Kidney epithelial cell (primary cell): ENCODE measurements at places on chromosomes 7 and 10. TPM values are rescaled to one million over a fixed set of nuclear protein-coding genes. Genes with fewer than 3 reads are reported as not detected.
A peak's percentile ranks its signal among the peaks of the same experiment; 100 is the strongest.

DNA sequence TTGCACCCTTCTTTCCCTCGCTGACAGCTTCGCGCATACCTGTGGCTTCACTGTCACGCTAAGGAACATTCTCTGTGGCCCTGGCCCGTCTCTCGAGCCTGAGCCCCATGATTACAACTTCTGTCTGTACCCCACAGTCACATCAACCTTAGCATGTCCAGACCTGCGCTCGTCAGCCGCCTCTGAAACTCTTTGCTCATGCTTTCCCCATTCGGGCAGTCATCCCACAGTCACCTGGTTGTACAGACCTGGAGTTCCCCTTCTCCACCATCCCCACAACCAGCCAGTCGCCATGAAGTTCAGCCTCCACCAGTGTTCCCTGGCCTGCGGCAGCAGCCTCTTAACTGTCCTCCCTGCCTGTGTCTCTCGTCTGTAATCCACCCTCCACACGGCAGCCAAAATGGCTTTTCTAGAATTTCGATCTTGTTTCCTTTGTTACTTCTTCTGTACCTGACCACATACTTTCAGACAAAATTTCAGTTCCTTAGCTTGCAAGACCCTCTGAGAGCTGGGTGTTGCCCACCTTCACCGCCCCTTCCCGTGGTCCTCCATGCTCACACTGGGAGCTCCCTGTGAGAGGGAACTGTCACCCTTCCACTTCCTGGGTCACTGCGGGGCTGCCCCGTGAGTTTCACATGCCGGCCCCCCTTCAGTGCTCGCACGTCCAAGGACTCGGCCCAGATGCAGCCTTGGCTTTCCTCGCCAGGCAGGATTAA is 229.2 kb downstream of the CELF2 start:
- no peak for DNase-seq

DNA sequence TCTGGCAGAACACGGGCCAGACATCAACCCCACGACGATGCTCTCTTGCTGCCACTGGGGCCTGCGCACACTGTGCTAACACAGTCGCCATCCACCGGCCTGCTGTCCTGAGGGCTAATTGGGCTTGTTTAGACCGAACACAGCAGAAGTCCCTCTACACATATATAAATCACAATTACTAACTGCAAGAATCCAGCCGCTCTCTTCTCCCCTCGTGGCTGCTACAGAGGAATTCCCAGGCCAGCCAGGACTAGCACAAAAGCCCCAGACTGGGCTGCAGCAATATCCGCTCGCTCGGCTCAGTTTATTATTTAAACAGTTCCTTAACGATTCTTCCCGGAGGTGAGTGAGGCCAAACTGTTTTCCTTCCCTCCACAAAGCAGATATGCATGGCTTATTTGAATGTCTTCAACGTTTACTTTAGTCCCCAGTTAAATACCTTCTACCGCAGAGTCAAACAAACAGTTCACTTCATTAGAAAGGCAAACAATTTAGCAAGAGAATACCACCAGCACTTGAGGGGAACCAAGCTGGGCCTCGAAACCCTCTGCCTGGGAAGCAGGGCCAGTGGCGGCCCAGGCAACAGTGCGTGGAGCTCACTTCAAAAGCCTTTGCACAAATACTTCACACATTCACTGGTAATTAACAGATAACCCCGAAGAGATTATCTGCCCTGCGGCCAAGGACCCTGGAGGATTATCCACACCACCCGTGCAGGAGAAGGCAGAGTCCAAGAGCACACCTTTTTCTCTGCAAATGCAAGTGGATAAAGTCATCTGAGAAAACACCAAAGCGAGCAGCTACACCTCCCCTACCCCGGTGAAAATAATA is 145.3 kb downstream of the GLI3 start:
- DNase-seq: peak; percentile 61

GRCh38 chr10:29616542-29616941 is 18.2 kb downstream of the SVIL start:
- DNase-seq: no peak

DNA sequence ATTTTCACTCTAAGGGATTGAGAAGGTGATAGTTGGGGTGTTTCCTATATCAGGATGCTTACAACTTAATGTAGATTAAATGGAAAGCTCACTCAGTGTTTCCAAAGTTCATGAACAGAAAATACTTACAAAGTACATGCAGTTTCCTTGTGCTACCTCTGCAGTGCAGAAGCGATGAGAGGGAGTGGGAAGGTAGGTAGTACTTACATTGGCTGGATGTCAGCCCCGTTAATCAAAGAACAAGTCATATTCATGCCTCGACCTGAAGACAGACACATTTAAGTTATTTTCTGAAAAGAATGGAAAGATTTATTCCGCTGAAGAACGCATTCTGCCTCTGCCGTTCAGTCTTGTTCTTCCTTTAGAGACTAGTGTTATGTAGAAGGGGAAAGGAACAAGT is 93.1 kb downstream of the ZMYND11 start:
- no peak for DNase-seq

DNA sequence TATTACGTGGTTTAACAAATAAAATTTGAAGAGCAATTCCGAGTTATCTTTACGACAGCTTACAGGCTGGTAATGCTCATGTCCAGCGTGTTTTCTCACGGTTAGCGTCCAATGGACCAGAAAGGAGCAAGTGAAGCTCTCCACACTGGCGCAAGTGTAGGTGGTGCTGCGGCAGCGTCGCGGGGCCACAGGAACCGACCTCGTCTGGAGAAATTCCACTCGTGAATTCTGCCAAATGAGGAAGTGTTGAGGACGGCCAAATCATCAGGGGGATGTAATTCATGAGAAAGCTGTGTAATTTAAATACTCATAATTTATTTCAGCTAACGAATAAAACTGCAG is 350 bp upstream of the ZNF37A start:
- DNase-seq: no peak

GRCh38 chr10:122968698-122969097 is 11.5 kb upstream of the PSTK start:
- no peak for DNase-seq

GRCh38 chr7:70693686-70694433 is 438.1 kb upstream of the GALNT17 start:
- no peak for DNase-seq

Gene PPP1R17
- not detected in 2 replicates for total RNA-seq

Gene HIF1AN
- 11.4 and 11.5 TPM in 2 replicates for total RNA-seq

Gene FAM25C
- total RNA-seq: 7.0 and 36.4 TPM in 2 replicates
